NCI-H510A (cell line): ENCODE measurements at places on chromosomes 2 and 18.
A peak's percentile ranks its signal among the peaks of the same experiment; 100 is the strongest.

GRCh38 chr2:235055891-235056516 lies 104.2 kb downstream of the SH3BP4 start:
- DNase-seq = no peak

GRCh38 chr2:60465736-60466135 lies 87.7 kb downstream of the BCL11A start:
- DNase-seq = no peak

GRCh38 chr2:160492401-160493226 lies 993 bp downstream of the RBMS1 start:
- peak; percentile 13 for DNase-seq

- no peak for DNase-seq
These were observed 142.7 kb downstream of the EML6 start for GRCh38 chr2:54866179-54866578.

DNA sequence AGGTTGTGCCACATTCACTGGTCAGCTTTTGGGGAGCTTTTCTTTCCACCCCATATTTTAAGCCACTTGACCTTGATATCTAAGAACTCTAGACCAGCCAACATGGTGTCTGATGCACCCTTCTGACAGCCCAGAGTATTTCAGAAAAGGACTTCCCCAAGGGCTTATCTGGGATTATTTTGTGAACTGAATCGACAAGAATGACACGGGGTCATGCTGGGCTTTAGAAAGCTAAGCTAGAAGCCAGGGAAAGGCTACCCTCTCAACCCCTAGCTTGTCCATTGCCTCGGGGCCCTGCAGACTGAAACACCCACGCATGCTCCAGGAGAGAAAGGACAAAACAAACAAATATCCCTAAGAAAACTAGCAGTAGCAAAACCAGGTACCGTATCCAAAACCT lies 16.0 kb downstream of the SLC4A5 start:
- DNase-seq = no peak

DNA sequence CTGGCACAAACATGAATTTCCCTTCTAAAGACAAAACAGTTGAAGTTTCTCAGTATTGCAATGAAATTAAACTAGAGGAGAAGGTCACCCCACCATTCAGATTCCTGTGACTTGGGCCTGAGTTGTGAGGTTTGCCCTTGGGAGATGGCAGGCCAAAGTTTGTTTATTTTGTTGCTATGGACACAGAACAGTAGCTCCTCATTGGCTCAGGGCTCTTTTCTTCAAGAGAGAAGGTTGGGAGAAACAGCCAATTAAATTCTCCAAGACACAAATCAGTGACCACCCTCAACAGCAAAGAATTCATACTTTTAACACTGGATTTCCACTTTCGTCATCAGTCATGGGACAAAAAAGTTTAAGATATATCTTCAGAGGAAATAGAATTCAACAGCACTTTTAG lies at the start of gene FLACC1:
TSS of gene FLACC1 (minus strand) at position 125 of the 400 bp plus-strand sequence. CDS start 5,941 bp downstream, outside the sequence.
- peak; percentile 7 for DNase-seq

- no peak for DNase-seq
These were observed 98.7 kb downstream of the TWIST2 start for GRCh38 chr2:238946318-238947242.

GRCh38 chr2:885230-886071 lies 65.2 kb upstream of the SNTG2 start:
- DNase-seq = no peak

DNA sequence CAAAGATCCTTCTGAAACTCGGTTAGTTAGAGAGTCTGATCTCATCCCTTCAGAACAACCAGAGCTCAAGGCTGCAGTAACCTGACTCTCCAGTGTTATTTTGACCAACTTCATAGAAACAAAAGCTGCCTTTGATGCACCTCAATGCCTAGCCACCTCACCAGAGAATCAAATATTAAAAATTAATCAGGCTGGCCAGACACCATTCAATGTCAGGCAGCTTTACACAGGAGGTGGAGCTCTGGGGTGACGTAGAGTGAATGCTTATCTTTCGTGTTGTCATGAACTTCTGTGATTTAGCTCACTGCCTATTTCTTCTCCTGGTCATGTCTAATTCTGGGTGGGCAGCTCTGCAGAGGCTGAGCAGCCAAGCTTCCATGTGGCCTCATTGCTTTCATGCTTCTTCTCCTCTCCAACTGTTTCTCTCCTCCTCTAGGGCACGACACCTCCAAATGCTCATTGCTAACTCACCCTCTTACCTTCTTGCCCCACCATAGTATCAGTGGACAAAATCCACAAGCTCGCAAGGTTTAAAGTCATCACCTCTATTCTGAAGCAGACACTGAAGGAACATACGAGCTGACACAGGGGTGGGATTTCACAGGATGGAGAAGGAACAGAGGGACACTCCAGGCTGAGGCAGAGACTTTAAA lies 39.4 kb downstream of the AAK1 start:
- no peak for DNase-seq

DNA sequence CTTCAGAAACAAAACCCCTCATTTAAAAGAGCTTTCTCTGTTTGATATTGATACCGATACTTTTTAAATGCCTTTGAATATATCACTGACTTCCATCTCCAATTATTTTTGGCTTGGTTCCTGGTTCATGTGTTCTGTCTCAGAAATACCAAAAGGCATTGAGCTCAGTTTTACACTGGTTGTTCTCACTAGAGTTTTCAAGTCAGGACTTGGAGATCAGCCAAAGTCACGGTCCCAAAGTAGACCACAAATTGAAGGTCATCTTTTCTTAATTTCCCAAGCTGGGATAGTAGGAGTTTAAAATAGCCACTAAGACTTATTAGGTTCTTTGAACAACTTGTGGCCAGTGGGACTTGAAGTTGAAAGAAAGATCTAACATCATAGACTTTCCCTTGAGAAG lies 24.2 kb downstream of the DHRS9 start:
- no peak for DNase-seq

GRCh38 chr2:186637497-186637800 lies 47.6 kb downstream of the ITGAV start:
- DNase-seq = no peak

GRCh38 chr2:31997653-31998052 lies 13.2 kb downstream of the MEMO1 start:
- DNase-seq = no peak

DNA sequence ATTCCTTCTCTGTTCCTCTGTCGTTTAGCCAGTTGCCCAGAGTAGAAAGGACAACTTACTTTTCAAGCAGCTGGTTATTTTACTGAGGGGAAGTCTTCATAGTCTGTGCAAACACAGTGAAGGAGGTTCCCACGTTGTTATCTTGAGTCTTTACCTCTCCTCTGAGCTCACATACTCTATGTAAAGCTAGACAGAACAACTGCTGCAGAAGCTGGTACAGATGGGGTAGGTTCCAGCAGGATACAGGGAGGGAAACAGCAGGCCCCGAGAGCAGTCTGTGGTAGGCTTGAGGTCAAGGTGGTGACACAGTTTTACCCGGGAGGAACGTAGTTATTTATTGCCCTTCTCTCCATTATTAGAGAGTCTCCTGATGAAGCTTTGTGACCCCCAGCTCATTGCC lies 93.4 kb upstream of the LDLRAD4 start:
- DNase-seq = no peak

GRCh38 chr2:175687465-175687864 lies 314.6 kb downstream of the LNPK start:
- no peak for DNase-seq

GRCh38 chr2:96564026-96564425 lies 27.5 kb downstream of the ARID5A start:
- DNase-seq = no peak

GRCh38 chr2:241445426-241445825 lies 63.0 kb downstream of the STK25 start:
- DNase-seq = no peak

DNA sequence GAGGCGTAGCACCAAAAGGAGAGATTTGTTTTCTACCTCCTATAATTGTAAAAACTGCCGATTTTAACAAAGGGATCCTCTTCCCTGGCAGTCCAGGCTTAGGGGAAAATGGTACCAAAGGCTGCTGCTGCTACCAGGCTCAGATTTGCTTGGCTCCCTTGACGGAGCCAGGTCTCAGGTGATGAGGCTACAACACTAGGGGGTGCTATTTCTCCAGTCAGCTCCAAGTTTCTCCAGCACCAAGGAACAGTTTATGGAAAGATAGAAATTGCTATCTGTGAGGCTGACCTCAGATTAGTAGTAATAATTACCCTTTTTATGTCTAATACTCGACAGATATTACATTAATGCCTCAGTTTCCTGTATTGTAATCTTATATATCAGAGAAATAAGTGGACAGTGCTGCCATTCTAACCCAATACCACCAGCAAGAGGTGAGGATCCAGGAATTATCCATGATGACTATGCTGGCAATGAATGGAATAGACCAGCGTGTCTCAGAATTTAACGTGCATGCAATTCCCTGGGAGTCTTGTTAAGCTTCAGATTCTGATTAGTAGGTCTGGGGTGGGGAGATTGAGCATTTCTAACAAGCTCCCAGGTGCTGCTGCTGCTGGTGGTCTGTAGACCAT lies 111.3 kb downstream of the ESCO1 start:
- no peak for DNase-seq

DNA sequence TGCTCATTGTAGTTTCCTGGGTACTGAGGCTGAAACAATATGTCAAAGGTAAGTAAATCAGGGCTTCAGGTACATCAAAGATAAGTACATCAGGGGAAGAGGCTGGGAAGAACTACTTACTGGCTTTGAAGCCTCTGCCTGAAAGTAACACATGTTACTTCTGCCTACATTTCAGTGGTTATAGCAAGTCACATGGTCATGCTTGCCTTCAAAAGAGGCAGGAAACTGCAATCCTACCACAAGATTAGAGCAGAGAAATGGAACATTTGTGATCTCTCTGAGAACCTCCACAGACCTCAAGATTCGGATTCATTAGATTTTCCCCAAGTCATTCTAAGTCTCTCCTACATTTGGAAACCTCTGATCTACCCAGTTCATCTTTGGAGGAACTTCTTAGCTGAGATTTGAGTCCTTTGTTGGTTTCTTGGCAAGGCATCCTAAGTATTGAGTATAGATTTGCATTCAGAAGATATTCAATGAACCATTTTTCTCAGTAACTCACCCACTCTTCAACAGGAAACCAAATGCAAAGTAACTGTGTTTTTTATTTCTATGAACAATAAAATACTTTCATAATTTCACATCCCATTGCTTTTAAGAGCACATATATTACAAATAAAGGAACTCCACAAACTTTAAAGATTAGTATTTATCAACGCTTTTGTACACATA lies 48.5 kb upstream of the CCDC195 start:
- DNase-seq = no peak

DNA sequence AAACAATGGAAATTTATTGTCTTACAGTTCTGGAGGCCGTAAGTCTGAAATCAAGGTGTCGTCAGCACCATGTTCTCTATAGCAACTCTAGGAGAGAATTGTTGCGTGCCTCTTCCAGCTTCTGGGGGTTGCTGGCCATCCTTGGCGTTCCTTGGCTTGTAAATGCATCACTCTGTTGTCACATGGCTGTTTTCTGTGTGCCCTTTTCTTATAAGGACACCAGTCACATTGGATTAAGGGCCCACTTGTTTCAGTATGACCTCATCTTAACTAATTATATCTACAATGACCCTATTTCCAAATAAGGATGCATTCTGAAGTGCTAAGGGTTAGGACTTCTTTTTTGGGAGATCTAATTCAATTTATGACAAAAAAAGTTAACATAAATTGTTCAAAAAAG lies 1.4 kb upstream of the PLEK start:
- DNase-seq = no peak

DNA sequence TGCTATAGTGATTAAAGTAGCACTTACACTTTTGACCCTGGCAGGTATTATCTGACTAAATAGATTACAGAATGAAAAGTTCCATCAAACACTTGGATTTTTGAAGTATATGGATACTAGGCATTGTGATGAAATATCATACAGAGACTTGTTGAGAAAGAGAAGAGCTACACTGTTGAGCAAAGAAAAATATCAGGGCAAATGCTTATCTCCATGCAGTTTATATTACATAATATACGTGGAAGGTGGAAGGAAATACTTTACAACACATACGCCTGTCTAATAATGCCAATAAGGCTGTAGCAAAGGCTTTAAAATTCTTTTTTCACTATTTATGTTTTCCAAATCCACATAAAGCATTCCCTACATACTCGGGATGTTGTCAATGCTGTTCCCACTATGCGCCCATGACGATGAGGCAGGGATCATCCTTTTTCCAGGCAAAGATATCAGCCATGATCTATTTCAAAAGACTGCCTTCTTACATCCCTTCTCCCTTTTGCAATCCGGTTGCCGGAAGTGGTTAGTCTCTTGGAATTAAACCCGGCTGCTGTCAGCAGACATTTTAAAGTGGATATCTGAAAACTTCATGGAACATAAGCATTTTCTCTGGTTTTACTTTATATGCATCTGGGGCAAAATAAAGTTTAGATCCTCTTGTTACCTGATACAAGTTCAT lies 92.6 kb upstream of the ITGA4 start:
- no peak for DNase-seq

GRCh38 chr2:220394433-220394832 lies 767.0 kb downstream of the SLC4A3 start:
- no peak for DNase-seq

DNA sequence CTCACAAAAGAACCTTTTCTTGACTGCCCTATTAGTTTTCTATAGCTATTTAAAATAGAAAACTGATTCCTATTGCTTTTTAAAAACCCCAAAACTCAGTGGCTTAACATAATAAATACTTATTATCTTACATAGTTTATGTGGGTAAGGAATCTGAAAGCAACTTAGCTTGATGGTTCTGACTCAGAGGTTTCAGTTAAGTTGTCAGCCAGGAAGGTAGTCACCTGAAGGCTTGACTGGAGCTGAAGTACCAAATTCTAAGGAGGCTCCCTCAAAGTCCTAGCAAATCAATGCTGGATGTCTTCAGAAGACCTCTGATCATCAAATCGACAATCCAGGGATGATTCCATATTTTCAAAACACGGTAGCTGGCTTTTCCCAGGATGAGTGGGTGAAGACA lies 546.6 kb upstream of the CDH2 start:
- DNase-seq = no peak

- DNase-seq = no peak
These were observed 50.3 kb upstream of the SMAD7 start for GRCh38 chr18:49001111-49001510.

DNA sequence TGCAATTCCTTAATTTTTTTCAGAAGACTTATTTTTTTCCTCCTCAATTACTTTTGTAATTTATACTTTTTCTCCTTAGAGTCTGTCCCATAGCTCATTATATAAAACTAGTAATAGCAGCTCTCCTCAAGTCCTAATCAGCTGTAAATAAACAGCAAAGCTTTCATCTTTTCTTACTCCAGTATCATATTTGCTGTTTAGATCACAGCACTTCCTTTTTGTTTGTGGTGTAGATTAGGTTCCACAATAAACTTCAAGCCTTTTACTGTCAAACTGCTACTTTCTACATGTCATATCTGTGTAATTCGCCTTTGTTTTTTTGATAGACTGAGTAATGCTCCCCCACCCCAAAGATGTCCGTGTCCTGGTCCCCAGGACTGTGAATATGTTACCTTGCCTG lies 25.5 kb downstream of the GCG start:
- no peak for DNase-seq

GRCh38 chr2:221200184-221200839 lies 371.8 kb downstream of the EPHA4 start:
- no peak for DNase-seq

DNA sequence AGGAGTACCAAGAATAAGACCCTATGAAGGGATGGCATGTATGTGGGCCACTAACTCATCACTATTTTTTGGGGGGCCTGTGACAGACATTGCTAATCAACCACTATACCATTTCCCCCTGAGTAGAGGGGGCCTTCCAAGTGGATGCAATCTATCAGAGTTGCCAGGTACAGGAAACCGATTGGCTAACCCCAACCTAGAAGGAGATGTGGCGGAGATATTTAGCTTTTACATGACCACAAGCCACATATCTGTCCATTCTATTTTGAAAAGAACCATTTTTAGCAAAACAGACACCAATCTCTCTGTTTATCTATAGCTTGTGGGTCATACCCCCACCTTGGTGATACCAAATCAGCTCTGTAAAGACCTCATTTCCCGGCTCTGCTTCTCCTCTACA lies 51.0 kb downstream of the PAX8 start:
- no peak for DNase-seq
